ENCODE measurements at places on chromosomes 5 and 9.

GRCh38 chr5:31415009-31415923, 116.6 kb downstream of the DROSHA start:
- no peak for DNase-seq

DNA sequence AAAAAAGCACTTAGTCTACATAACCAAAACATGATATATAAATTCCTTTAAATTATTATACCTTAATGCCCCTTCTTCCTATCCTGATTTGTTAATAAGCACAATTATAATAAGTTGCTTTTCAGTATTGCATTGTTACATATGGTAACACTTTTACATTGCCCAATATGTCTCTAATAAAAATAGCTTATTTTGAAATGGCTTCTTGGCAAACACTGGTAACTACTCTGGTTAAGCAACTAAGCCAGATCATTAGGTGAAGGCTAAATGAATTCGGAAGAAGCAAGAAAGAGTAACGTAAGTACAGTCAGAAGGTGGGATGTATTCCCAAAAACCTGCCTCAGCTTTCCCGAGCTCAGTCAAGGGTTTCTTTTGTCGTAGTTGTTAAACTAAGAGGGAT, 85.3 kb downstream of the TTC39B start:
- no peak for DNase-seq

- DNase-seq = no peak
Measured at GRCh38 chr5:144024545-144024944, 145.9 kb downstream of the YIPF5 start.

DNA sequence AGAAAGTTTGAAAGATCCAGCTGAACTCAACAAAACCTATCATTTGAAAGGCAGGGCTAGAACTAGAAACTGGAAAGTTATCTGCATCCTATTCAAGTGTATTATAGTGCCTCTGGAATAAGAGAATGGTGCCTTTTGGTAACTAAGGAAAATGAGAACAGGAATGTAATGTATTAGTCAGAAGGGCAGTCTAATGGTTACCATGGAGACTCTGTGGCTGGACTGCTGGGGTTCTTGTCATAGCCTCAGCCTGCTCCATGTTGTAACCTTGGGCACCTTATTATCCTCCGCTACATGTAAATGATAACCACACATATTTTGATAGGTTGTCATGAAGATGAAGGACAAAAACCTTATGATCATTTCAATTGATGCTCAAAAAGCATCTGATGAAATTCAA, 24.6 kb upstream of the IFNB1 start:
- DNase-seq = no peak

DNA sequence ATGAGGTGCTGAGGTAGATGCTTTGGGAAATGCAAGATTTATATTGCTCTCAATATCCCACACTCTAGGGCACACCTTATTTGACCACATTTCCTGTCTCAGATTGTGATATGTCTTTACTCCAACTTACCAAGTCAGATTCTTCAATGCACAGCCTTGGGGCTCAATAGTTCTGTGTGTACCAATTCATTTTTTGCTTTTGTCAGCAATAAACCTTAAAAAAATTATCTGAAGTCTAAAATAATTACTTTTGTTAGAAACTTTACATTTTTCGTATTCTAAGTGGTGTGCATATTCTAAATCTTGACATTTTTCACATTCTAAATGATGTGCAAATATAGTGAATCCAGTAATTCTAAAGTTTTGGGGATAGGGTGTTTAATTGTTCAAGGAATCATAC, 447.5 kb upstream of the COX7C start:
- no peak for DNase-seq

DNA sequence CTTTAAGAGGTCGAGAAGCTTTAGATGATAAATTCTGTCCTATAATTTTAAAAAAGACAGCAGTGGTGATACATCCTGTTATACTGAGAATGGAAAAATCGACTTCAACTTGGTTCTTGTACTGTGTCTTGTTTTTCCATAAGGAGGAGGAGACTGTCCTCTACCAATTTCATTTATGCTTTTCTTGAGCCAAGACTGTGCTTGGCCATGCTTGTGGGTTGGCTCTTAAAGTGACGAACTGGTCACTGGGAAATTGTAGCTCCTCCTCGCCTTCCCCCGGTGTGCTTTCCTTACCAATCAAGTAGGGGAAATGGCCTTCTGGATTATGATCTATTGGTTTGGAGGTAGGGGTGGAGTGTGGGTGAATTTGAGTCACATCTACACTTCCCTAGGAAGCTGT, 67.1 kb upstream of the HSPB3 start:
- no peak for DNase-seq

- peak; percentile 66 for DNase-seq
Measured at GRCh38 chr9:94065535-94065961, 18.7 kb upstream of the PTPDC1 start.

DNA sequence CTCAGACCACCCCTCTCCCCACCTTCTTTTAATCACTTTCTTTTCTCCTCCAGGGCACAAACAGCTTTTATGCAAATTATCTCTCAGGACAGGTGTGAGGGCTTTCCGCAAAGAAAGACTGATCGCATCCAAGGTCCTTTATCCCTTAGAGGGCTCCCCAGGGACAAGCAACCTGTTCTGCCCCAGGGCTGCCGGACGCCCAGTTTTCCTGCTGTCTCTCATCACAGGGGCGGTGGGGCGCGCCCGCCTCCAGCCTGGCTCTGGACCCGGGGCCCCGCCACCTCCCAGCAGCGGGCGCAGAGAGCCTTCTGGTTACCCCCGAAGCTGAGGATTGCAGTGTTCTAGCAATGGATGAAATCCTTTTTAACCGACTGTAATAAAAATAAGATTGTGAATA, 266.1 kb downstream of the CWC27 start:
- DNase-seq = no peak

GRCh38 chr5:95644351-95645042, 2.1 kb upstream of the RFESD start:
- DNase-seq = peak; percentile 38

DNA sequence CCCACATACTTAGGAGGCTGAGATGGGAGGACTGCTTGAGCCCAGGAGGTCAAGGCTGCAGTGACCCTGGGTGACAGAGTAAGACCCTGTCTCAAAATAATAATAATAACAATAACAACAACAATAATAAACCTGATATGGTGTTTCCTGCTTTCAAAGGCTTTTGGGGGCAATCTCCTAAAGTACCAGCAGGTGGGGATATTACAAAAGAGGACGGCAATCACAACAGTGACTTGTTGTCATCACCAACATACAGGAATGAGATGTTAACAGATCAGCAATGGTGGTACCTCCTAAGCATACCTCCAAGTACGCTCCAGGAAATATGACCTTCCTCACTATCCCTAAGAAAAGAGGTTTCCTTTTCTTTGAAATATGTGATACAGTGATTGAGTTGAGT, 91.1 kb upstream of the RNF180 start:
- peak; percentile 50 for DNase-seq

GRCh38 chr9:122265149-122265915, 650 bp downstream of the MRRF start:
- peak; percentile 63 for DNase-seq

- DNase-seq = no peak
Measured at GRCh38 chr9:134502809-134503211, 138.8 kb upstream of the COL5A1 start.

DNA sequence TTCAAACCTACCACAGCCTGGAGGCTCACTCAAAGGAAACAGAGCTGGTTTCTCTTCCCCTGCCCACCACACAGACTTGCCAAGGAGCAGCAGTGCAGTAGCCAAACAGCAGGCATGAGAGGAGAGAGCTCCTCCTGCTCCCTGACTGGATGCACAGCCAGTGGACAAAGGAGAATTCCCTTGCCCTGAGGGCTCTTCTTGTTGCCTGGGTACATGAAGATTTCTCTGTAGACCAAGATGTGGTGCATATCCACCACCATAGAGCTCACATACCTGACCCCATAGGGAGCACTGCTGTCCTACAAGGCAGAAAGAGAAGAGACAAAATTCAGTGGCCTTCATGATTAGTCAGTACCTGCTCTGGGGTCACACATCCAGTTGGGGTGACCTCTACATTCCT, 56.3 kb upstream of the SPATA31E1 start:
- DNase-seq = no peak

DNA sequence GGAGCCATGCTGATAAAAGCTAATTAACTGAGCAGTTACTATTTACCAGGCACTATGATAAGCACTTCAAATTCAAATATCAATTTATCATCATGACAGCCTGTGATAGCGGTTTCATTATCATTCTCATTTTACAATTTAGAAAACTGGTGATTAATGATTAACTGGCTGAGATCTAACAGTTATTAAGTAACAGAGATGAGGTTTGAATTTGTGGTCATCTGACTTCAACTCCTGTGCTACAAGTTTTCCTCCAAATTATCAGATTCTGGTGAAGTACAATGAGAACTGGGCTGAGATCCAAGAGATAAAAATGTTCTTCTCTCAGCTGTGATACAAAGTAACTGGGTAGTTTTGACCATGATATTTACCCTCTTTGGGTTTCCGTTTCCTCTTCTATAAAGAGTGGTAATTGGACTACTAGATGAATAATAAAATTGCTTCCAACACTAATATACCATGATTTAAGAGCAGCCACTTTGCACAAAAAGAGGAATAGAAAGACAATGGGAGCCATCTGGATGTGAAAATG, 74.5 kb upstream of the CCNG1 start:
- no peak for DNase-seq

GRCh38 chr5:176574297-176574591, 25.1 kb downstream of the CDHR2 start:
- DNase-seq = no peak

DNA sequence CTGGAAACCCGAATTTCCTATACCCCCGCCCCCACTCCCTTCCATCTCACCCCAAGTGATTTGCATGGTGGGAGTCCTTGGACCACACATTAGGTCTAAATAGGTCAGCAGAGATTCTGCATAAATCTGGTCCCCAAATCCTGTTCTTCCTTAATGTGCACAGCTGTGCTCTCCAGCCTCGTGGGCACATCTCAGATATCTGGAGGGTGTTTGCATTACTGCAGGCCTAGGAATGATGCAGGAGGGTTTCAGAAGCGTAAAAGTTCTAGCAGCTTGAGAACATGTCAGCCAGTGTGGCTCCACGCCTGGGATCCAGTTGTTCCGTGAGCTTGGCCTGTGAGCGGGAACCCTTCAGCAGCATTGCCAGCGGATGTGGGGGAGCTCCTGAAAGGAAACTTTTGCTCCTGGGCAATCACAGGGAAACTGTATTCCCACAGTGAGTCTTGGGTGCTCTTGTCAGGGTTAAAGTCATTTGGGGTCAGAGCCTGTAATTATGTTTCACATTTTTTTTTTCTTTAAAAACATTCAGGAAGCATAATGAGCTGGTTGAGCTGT, 12.9 kb downstream of the ARHGAP26 start:
- DNase-seq = no peak

DNA sequence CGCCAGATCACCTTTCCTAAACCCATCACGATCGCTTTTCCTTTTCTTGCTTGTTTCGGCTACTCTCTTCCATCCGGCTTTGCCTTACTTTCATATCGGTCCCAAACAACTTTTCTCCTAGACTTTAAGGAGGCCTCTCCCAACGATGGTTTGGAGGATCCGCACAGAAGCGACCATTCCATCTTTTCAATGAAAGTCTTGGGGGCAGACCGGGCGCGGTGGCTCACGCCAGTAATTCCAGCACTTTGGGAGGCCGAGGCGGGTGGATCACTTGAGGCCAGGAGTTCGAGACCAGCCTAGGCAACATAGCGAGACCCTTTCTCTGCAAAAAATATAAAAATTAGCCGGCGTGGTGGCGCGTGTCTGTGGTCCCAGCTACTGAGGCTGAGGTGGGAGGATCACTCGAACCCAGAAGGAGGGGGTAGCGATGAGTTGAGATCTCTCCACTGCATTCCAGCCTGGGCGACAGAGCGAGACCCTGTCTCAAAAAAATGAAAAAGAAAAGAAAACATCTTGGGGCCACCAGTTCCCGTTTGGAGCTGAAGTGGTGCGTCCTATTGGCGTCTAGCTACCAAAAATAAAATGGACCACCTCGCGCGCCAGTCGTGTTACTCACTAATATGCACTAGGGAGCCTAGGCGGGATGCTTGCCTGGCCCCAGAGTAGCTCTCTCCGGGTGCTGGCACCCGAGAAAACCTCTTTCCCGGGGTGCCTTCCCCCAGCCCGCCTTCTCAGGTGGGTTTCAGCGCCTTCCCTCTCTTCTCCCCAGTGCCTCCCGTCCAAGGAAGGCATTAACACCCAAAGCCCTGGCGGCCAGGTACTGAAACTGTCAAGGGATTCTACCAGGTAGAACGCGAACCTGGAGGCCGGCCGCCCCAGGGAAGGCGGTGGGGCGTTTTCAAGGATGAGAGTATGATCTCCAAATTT, 800 bp upstream of the AP3B1 start:
- peak; percentile 31 for DNase-seq

DNA sequence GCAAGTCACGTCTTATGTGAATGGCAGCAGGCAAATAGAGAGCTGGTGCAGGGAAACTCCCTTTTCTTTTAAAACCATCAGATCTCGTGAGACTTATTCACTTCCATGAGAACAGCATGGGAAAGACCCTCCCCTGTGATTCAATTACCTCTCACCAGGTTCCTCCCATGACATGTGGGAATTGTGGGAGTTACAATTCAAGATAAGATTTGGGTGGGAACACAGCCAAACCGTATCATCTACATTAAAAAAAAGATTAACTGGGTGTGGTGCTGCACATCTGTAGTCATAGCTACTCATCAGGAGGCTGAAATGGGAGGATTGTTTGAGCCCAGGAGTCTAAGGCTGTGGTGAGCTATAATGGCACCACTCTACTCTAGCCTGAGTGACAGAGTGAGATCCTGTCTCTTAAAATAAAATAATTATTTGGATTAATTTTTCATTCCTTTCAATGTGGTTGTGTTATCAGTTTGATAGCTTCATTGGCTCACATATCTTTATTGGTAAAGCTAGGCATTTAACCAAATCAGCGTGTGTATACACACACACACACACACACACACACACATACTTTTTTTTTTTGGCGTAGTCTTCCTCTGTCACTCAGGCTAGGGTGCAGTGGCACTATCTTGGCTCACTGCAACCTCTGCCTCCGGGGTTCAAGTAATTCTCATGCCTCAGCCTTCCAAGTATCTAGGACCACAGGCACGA, 21.8 kb downstream of the DENND4C start:
- no peak for DNase-seq

DNA sequence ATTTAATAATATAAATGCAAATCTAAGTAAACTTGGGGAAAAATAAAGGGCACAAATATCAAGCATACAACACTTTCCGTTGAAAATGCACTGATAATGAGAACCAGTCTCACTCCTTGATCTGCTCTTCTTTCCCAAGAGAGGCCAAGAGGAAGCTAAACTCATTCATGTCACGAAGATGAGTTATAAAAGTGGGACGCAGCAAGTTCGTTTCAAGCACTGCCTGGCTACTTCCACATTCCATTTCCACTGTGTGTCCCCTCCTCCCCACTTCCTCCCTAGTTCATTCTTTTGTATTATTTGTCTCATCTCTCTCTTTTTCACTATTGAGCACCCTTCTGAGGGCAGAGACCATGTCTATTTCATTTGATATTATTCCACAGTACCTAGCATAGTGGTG, 158.1 kb downstream of the SLC24A2 start:
- no peak for DNase-seq

DNA sequence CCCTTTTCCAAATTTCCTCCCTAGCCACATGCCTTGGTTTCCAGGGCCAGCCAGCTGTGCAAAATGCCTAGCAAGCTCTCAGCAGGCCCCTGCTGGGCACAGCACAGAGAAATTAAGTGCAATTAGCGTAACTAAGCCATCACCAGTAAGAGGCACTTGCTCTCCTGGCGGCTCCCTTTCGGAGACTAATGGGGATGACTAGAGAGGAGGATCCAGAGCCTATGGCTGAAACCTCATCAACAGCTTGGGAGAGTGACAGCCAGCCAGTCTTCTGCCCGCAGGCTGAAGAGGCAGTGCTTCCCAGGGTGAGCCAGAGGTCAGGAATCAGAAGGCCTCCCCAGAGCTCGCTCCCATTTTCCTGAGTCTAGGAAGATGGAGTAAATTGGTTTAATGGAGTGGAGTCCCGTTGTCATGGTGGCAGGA, 108.4 kb downstream of the KCNIP1 start:
- DNase-seq = no peak

All from GM13977 (cell line).